ENCODE measurements at places on chromosomes 7 and 10. TPM values are rescaled to one million over a fixed set of nuclear protein-coding genes. Genes with fewer than 3 reads are reported as not detected.

Gene CREB5
- not detected for total RNA-seq

- H3K4me3 ChIP-seq = no peak overlapping the region
- no peaks in the 10 kb centered on the region for H3K36me3 ChIP-seq
- H3K27ac ChIP-seq = no peak overlapping the region
- no peaks in the 10 kb centered on the region for H3K4me1 ChIP-seq
- H3K27me3 ChIP-seq = no peaks in the 10 kb centered on the region
Measured at GRCh38 chr7:17557251-17557671, 258.8 kb downstream of the AHR start.

GRCh38 chr7:83655951-83656556 lies 7.1 kb upstream of the SEMA3E start:
- H3K4me1 ChIP-seq = no peaks in the 10 kb centered on the region
- no peaks in the 10 kb centered on the region for H3K36me3 ChIP-seq
- no peak for DNase-seq
- no peak overlapping the region for H3K27ac ChIP-seq
- H3K27me3 ChIP-seq = no peaks in the 10 kb centered on the region

GRCh38 chr7:73504017-73504416 lies 18.1 kb downstream of the BAZ1B start:
- no peaks in the 10 kb centered on the region for H3K27me3 ChIP-seq
- no peak overlapping the region for H3K4me3 ChIP-seq
- DNase-seq = no peak
- H3K4me1 ChIP-seq = no peaks in the 10 kb centered on the region
- peaks cover 57% of the 10 kb centered on the region for H3K36me3 ChIP-seq

DNA sequence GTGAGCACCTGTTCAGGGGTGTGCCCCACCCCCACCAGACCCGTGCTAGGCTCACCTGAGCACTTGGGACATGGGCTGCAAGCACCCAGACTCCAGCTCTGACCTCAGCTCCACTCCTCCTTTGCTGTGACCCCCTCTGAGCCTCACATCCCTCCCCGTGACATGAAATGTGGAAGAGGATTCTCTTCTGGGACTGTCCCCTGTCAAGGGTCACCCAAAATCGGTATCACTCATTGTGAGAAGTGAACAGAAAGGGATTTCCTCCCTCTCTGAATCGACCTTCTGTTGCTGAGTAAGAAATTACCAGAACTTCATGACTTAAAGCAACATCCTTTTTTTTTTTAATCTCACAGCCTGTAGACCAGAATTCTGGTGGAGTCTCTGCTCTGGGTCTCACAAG lies 6.2 kb upstream of the CHST15 start:
- H3K27ac ChIP-seq = no peak overlapping the region
- H3K4me3 ChIP-seq = no peak overlapping the region
- H3K36me3 ChIP-seq = no peaks in the 10 kb centered on the region
- no peaks in the 10 kb centered on the region for H3K4me1 ChIP-seq
- DNase-seq = no peak
- no peaks in the 10 kb centered on the region for H3K27me3 ChIP-seq

DNA sequence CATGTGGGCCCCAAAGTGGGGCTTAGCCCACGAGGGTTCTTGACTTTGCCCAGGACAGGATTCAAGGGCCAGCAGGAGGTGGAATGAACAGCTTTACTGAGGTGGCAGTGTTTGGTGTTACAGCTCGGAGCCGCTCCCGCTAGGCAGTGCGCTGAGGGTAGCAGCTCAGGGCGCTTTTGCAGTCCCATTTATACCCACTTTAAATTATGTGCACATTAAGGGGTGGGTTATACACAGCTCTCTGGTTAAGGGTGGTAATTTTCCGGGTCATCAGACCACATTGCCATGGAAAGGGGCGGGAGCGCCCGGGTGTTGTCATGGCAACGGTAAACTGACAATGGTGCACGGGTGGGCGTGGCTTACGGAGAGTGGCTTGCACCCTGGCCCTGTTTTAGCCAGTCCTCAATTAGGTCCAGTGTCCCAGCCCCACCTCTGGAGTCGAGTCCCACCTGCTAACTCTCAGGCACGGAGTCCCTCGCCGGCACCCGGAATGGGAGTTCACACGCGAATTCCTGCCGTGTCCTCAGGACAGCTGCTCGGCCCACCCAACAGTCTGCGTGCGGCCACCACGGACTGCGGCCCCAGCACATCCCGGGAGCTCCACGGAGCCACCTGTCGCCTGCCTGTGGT lies 58.2 kb upstream of the PDGFA start:
- H3K36me3 ChIP-seq = no peaks in the 10 kb centered on the region
- no peak overlapping the region for H3K27ac ChIP-seq
- H3K4me1 ChIP-seq = peaks cover under 1% of the 10 kb centered on the region
- no peaks in the 10 kb centered on the region for H3K27me3 ChIP-seq

DNA sequence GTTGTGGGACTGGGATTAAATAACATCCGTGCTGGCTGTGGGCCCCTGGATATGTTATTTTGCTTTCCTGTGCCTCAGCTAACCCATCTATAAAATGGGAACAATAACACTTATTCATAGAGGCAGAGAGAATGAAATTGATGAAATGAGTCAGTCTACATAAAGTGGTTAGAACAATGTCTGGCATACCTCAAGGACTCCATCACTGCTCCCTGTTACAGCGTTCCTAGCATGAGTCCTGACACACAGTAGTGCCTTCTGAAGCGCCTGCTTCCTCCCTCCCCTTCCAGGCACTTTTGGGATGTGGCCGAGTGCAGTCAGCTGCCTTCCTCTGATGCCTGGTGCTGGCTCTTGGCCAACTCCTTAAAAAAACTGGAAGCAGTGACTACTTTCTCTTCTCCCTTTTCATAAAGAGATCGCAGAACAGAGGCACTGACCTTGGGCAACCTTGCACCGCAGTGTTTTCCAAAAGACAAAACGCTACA lies 108.4 kb upstream of the ZMIZ1 start:
- no peaks in the 10 kb centered on the region for H3K36me3 ChIP-seq
- H3K4me3 ChIP-seq = no peak overlapping the region
- H3K27ac ChIP-seq = no peak overlapping the region
- no peaks in the 10 kb centered on the region for H3K27me3 ChIP-seq
- H3K4me1 ChIP-seq = no peaks in the 10 kb centered on the region

DNA sequence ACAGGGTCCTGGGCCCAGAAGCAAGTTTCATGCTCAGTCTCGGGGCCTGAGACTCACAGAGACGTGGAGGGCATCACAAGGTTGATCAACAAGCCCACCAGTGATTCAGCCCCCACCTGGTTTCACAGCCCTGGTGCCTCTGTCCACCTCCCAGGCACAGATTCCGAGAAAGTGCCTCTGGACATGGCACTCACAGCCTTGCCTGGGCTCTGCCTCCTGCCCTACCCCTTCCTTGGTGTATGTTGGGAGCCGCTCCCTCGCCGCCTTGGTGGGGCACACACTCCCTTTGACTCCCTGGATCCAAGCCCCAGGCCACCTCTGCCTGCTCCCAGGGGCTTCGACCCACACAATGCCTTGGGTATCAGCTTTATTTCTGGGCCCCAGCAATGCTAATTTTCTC lies 200.8 kb upstream of the PPP2R2D start:
- H3K4me3 ChIP-seq = no peak overlapping the region
- H3K36me3 ChIP-seq = no peaks in the 10 kb centered on the region
- no peak for DNase-seq
- H3K4me1 ChIP-seq = no peaks in the 10 kb centered on the region
- H3K27ac ChIP-seq = no peak overlapping the region

Measured in CD4-positive, alpha-beta memory T cell (primary cell).